ENCODE measurements at places on chromosomes 1 and 21. TPM values are rescaled to one million over a fixed set of nuclear protein-coding genes. Genes with fewer than 3 reads are reported as not detected.

FUCA1 gene
- polyA plus RNA-seq: 68.2 TPM

DNA sequence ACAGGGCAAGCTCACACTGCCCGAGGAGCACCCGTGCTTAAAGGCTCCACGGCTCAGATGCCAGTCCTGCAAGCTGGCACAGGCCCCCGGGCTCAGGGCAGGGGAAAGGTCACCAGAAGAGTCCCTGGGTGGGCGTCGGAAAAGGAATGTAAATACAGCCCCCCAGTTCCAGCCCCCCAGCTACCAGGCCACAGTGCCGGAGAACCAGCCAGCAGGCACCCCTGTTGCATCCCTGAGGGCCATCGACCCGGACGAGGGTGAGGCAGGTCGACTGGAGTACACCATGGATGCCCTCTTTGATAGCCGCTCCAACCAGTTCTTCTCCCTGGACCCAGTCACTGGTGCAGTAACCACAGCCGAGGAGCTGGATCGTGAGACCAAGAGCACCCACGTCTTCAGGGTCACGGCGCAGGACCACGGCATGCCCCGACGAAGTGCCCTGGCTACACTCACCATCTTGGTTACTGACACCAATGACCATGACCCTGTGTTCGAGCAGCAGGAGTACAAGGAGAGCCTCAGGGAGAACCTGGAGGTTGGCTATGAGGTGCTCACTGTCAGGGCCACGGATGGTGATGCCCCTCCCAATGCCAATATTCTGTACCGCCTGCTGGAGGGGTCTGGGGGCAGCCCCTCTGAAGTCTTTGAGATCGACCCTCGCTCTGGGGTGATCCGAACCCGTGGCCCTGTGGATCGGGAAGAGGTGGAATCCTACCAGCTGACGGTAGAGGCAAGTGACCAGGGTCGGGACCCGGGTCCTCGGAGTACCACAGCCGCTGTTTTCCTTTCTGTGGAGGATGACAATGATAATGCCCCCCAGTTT lies 1.3 kb downstream of the CELSR2 start:
- peaks cover 30% of the 10 kb centered on the region for H3K4me1 ChIP-seq
- H3K27ac ChIP-seq: no peak overlapping the region
- H3K4me3 ChIP-seq: peak overlapping the region; percentile 34
- H3K27me3 ChIP-seq: no peaks in the 10 kb centered on the region
- DNase-seq: no peak

DNA sequence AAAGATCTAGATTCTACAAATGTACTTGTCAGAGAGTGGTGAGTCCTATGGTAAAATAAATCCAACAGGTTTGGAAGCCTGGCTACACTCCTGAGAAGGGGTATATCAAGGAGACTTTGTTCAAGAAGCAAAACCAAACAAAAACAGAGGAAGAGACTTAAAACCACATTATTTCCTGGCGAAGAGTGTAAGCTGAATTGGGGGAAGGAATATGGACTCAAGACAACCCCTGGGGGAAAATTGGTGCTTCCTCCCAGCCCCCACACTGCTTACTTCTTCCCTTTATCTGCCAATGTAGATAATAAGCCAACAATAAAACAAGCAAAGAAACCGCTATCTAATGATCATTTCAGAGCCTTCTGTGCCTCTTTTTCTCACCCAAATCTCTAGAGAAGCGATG lies 48.4 kb upstream of the ZBTB18 start:
- H3K27ac ChIP-seq: no peak overlapping the region
- H3K36me3 ChIP-seq: no peaks in the 10 kb centered on the region
- no peaks in the 10 kb centered on the region for H3K4me1 ChIP-seq
- H3K27me3 ChIP-seq: peaks cover 8% of the 10 kb centered on the region

DNA sequence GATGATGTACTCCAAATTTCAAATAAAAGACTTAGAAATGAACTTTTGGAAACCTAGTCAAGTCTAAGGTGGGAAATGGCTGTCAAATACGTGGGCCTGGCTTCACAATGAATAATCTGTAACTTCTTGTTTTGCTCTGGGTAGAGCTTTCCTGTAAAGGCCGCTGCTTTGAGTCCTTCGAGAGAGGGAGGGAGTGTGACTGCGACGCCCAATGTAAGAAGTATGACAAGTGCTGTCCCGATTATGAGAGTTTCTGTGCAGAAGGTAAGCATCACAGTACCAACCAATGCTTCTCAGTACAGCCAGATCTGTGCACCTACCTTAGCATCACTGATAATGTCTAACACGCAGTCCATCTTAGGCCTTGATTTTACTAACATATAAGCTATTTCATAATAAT lies 73.6 kb downstream of the TPR start:
- no peaks in the 10 kb centered on the region for H3K27me3 ChIP-seq
- no peaks in the 10 kb centered on the region for H3K36me3 ChIP-seq
- no peak for DNase-seq
- H3K4me1 ChIP-seq: no peaks in the 10 kb centered on the region

PTPRF gene
- 257 TPM for polyA plus RNA-seq

- H3K36me3 ChIP-seq: no peaks in the 10 kb centered on the region
- H3K4me3 ChIP-seq: no peak overlapping the region
- no peak overlapping the region for H3K27ac ChIP-seq
- peaks cover 7% of the 10 kb centered on the region for H3K27me3 ChIP-seq
- DNase-seq: no peak
Measured at GRCh38 chr21:35428001-35428320, 378.9 kb upstream of the RUNX1 start.

ASPM gene
- 10.0 TPM for polyA plus RNA-seq

- H3K4me1 ChIP-seq: no peaks in the 10 kb centered on the region
- peaks cover 5% of the 10 kb centered on the region for H3K27me3 ChIP-seq
- no peak for DNase-seq
Measured at GRCh38 chr1:30283199-30283962, 440.0 kb downstream of the MATN1 start.

DNA sequence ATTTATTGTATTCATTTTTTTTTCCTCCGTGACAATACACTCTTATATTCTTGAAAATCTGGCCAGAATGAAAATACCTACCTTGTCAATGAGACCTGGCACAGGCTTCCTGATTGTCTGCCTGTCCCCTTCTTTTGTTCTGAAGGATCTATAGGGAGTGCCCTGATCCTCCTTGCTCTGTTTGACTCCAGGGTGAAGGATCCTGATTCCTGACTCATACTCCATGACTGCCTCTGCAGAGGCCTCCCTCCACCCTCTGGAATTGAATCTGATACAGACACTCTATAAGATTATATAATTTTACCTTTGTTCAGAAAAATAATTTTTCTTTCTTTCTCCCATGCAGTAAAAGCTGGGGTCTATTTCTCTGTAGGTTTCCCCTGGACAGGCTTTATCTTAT lies 116.2 kb downstream of the HMCN1 start:
- no peak for DNase-seq
- H3K27me3 ChIP-seq: no peaks in the 10 kb centered on the region
- no peak overlapping the region for H3K27ac ChIP-seq
- no peaks in the 10 kb centered on the region for H3K4me1 ChIP-seq
- H3K36me3 ChIP-seq: no peaks in the 10 kb centered on the region
- no peak overlapping the region for H3K4me3 ChIP-seq

CD34 gene
- 33.1 TPM for polyA plus RNA-seq

GRCh38 chr1:98975113-98975512 lies 29.5 kb downstream of the PLPPR5 start:
- H3K4me1 ChIP-seq: no peaks in the 10 kb centered on the region
- no peak overlapping the region for H3K27ac ChIP-seq
- no peak for DNase-seq
- H3K27me3 ChIP-seq: no peaks in the 10 kb centered on the region
- no peaks in the 10 kb centered on the region for H3K36me3 ChIP-seq
- no peak overlapping the region for H3K4me3 ChIP-seq

- H3K4me3 ChIP-seq: no peak overlapping the region
- H3K27me3 ChIP-seq: no peaks in the 10 kb centered on the region
- H3K27ac ChIP-seq: no peak overlapping the region
- no peak for DNase-seq
Measured at GRCh38 chr1:178565586-178565985, 52.7 kb downstream of the TEX35 start.

GRCh38 chr1:32242341-32242851 lies 4.6 kb upstream of the FAM167B start:
- no peaks in the 10 kb centered on the region for H3K27me3 ChIP-seq
- H3K27ac ChIP-seq: no peak overlapping the region
- H3K36me3 ChIP-seq: no peaks in the 10 kb centered on the region
- peaks cover 13% of the 10 kb centered on the region for H3K4me1 ChIP-seq
- H3K4me3 ChIP-seq: no peak overlapping the region
- DNase-seq: no peak

NHLH1 gene
- 0.19 TPM for polyA plus RNA-seq

GRCh38 chr1:201551877-201552731 lies 13.2 kb downstream of the NAV1 start:
- H3K27ac ChIP-seq: no peak overlapping the region
- H3K36me3 ChIP-seq: no peaks in the 10 kb centered on the region
- H3K4me1 ChIP-seq: no peaks in the 10 kb centered on the region
- H3K4me3 ChIP-seq: no peak overlapping the region
- no peak for DNase-seq

MAP3K7CL gene
- polyA plus RNA-seq: 6.5 TPM

DNA sequence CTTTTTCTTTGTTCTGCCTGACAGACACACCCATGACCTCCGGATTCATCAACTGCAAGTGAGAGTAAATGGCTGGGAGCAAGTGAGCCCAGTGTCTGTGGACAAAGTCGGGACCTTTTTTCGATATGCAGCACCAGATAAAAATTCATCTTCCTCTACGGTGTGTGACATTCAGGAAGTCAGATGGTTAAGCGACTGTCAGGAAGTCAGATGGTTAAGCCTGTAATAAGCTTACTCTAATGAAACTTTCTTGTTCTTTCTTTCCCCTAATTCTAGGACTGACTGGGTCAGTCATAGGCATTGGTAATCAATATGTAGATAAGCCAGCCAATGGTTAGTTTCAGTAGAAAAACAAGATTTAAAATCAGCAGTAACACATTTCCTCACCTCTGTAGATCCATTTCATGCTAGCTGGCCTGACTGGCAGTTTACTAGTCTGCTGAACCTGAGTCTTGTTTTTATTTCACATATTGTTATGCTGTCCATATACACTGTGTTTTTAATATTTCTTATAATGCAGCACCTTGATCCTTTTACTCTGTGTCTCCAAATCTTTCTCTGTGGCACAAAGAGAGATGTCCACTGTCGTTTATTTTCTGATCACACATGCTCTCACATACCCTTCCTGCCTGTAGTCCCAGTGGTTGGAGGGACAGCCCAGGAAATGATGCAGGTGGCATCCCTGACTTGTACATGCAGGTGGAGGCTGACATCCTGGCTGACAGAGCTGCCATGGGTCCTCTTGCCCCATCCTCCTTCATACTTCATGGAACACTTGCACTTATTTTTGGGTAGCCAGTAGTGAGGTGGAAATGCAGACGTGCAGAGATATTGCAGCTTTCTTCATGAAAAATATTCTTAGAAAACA lies 115.8 kb downstream of the VPS13D start:
- H3K4me1 ChIP-seq: peaks cover 4% of the 10 kb centered on the region
- peaks cover 23% of the 10 kb centered on the region for H3K36me3 ChIP-seq
- no peak overlapping the region for H3K4me3 ChIP-seq
- H3K27ac ChIP-seq: no peak overlapping the region
- H3K27me3 ChIP-seq: no peaks in the 10 kb centered on the region
- DNase-seq: no peak

SLC6A17 gene
- 0.33 TPM for polyA plus RNA-seq
